HFFc6 (cell line): ENCODE measurements at places on chromosomes 13 and 19. TPM values are rescaled to one million over a fixed set of nuclear protein-coding genes. Genes with fewer than 3 reads are reported as not detected.
A peak's percentile ranks its signal among the peaks of the same experiment; 100 is the strongest.

- peaks cover 2% of the 10 kb centered on the region; the same call in 1 of the 2 replicates for H3K27me3 ChIP-seq
- H3K36me3 ChIP-seq: peaks cover 4% of the 10 kb centered on the region; the same call in 1 of the 2 replicates
- H3K27ac ChIP-seq: no peak overlapping the region
Observed at GRCh38 chr13:33577007-33577406, 240.9 kb upstream of the RFC3 start.

Gene PBX4
- 0.30 to 0.40 TPM (median 0.35 TPM) in 3 replicates for total RNA-seq

- DNase-seq: no peak
- H3K27ac ChIP-seq: no peak overlapping the region
- no peak overlapping the region for H3K4me3 ChIP-seq
- peaks cover 3% of the 10 kb centered on the region; the same call in 1 of the 2 replicates for H3K27me3 ChIP-seq
Observed at GRCh38 chr13:109804654-109805053, 18.3 kb upstream of the IRS2 start.

GRCh38 chr19:32289566-32290210 is 55.7 kb upstream of the ZNF507 start:
- H3K27ac ChIP-seq: no peak overlapping the region
- H3K4me3 ChIP-seq: no peak overlapping the region
- H3K36me3 ChIP-seq: no peaks in the 10 kb centered on the region
- H3K4me1 ChIP-seq: no peaks in the 10 kb centered on the region

GRCh38 chr13:61797397-61797796 is 381.7 kb upstream of the PCDH20 start:
- no peak overlapping the region for H3K4me3 ChIP-seq
- no peaks in the 10 kb centered on the region for H3K36me3 ChIP-seq
- no peak for DNase-seq

DNA sequence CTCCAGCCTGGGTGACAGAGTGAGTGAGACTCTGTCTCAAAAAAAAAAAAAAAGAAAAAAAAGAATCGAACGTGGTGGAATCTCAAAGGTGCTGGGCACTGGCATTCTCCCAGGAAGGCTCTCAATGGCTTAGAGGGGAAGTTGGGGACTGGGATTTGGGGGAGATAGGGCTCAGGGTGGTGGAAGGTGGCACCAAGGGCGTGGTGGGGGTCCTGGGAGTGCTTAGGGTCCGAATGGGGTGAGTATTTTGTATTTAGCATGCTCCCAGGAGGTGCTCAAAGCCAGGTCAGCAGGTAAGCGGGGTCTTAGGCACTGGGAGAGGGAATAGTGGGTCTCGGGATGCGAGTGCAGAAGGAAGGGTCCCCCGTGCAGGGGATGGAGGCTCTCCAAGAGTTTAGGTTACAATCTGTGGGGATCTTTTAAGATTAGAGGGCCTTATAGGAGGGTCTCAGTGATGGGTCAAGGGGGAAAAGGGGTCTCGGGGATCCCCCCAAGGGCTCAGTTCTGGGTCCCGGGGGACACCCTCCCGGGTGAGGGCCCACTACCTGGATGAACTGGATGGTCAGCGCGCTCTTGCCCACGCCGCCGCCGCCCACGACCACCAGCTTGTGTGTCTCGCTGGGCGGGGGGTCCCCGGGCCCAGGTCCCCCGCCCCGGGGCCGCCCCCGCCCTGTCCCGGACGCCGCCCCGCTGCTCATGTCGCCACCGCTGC is 386 bp downstream of the RRAS start:
- peaks cover 18% of the 10 kb centered on the region for H3K27me3 ChIP-seq
- H3K4me1 ChIP-seq: peaks cover 66% of the 10 kb centered on the region
- H3K27ac ChIP-seq: peak overlapping the region; percentile 100

DNA sequence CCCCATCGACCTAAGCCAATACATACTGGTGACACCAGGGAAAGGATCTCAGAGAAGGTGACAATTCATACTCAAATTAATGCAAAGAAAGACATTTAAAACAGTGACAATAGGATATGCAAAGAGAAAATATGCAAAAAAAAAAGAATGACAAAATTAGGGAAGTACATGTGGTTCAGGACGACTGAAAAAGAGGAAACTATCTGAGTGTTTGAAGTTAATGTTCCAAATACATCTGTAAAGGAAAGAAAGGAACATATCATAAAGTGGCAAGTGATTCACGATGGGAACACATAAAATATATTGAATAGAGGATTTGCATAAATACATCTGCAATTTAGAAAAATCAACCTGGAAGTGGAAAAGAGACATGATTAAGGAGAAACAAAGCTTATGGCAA is 441.4 kb downstream of the SLITRK5 start:
- no peak for DNase-seq
- H3K27me3 ChIP-seq: no peaks in the 10 kb centered on the region; the same call in 1 of the 2 replicates
- no peak overlapping the region for H3K27ac ChIP-seq
- H3K36me3 ChIP-seq: no peaks in the 10 kb centered on the region
- H3K4me1 ChIP-seq: no peaks in the 10 kb centered on the region
- no peak overlapping the region for H3K4me3 ChIP-seq
